Right lung (tissue), 10 donors: ENCODE measurements at places on chromosomes 3 and 15.

- DNase-seq = no peak
Measured at GRCh38 chr3:46406443-46406787, 451 bp downstream of the CCR5AS start.

GRCh38 chr3:194386066-194386465 is 13.0 kb downstream of the GP5 start:
- DNase-seq = no peak

DNA sequence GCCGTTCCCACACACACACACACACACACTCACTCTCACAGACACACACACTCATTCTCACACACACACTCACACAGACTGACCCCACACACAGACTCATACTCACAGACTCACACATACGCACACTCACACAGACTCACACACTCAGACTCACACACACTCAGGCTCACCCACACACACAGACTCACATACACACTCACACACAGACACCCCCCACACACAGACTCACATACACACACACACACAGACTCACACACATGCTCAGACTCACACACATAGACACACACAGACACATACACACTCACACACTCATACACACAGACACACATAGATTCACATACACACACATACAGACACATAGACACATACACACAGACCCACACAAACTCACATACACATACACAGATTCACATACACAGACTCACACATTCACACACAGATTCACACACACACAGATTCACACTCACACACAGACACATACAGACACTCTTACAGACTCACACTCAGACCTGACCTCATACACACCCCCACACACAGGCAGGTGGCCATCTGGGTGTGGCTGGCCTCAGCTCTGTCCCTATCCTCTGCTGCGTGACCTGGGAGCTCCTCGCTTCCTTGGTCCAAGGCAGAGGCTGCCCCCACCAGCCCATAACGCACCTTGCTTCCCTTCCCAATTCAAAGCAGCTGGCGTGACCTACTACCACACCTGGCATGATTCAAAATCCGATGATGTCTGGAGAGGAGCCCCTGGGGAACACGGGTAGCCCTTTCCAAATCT is 1.9 kb downstream of the C3orf22 start:
- no peak for DNase-seq

GRCh38 chr15:58096529-58097084 is 31.1 kb upstream of the ALDH1A2 start:
- DNase-seq = no peak

GRCh38 chr3:85288257-85288656 is 329.5 kb downstream of the CADM2 start:
- DNase-seq = no peak

GRCh38 chr15:28014623-28015200 is 84.4 kb downstream of the OCA2 start:
- no peak for DNase-seq

- DNase-seq = no peak
Measured at GRCh38 chr3:134366221-134366927, 7.9 kb downstream of the AMOTL2 start.

GRCh38 chr3:52983828-52984227 is 62.0 kb downstream of the SFMBT1 start:
- DNase-seq = no peak

DNA sequence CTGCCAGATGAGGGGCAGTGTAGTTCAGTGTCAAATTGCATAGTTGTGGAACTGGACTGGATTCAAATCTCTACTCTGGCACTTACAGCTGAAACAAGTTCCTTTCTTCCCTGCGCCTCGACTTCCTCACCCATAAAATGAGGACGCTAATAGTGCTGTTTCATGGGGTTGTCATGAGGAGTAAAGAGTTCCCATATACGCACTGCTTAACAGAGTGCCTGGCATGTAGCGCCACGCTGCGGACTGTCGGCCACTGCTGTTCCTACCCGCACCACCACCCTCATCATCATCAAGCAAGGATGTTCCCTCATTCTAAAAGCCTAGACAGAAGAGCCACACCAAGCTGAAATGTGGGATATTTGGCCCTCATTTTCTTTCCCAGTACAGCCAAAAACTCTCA is 91.9 kb downstream of the CHDH start:
- DNase-seq = no peak

DNA sequence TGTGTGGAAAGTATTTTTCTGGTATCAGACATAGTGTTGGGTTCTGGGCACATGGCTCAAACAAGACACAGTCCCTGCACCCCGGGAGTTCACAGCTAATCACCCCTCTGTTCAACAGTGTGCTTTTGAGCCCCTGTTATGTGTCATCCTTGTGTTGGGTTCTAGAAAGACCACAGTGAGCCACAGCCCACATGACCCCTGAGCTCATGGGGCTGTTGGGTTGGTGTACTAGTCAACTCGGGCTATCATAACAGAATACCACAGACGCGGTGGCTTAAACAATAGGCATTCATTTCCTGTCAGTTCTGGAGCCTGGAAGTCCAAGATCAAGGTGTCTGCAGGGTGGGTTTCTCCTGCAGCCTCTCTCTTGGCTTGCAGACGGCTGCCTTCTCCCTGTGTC is 100.0 kb downstream of the DNAJB8 start:
- DNase-seq = no peak

DNA sequence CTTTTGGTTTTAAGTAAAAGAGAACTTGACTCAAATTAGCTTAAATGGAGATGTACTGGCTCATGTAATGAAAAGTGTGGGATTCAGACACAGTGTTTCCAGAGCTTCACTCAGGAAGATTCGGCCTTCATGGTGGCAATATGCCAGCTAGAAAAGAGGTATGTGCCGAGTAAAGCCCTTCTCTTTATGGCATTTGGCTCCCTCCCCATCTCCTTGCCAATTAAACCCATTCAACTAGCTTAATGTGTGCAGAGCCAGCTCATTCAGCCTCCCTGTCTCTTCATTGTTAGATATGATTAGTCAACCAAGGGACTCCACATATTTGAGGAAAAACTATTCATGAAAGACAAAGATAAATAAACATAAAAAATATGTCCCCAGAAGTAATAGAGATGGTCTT is 15.0 kb upstream of the TRANK1 start:
- DNase-seq = no peak

DNA sequence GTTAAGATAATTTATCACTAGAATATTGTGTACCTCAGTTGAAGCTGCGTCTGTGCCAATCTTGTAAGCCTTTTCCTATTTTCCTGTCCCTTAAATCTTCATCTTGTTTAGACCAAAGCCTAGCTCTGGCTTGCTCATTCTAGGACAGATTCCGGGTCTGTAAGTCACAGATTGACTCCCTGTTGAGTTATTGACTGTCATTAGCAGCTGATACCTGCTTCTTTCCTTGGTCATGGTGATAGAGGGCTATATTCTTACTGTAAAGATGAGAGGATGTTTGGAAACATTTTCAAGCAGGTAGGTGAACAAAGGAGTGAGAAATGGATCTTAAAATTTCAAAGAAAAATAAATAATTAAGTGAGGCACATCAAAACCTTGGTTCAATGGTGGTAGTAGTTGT is 200.2 kb downstream of the KCNH8 start:
- no peak for DNase-seq

DNA sequence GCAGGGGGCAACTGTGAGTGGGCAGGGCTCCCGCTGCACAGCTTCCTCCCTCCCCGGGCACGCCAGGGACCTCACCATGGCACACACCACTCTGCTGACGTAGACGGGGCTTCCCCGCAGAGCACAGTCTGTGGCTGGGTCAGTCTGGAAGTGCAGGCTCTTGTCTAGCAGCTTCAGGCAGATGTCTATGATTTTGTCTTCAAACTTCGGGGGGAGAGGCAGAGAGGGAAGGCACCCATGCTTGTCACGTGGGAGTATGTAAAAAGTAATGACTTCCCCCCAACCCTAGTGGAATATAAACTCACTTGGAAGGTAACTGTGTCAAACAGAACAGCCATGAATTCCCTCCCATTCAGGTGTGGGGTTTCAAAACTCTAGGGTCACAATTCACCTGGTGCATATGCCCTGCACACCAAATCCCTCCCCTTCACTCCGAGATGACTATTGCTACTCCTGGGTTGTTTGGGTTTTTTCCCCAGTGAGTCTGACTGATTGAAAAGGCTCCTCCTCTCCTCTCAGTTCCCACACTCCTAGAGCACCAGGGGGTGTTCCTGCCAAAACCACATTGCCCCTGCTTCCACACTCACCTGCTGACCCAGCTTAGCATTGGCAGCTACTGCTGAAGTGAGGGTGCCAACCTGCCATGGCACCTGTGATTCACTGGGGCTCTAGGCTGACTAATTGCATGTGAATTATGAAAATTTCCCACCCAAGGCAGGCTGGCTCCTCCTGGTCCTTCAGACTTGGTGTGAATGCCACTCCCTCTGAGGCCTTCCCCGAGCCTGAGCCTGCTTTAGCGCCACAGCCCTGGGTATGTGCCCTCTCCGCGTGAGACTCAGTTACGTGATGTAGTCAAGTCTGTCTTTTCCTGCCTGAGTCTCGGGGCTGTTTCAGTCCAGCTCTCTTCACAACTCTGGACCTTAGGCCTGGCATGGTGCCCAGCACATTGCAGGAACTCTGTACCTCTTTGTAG is 13.0 kb downstream of the TGM5 start:
- no peak for DNase-seq

GRCh38 chr3:30996467-30996866 is 102.0 kb upstream of the GADL1 start:
- no peak for DNase-seq

- DNase-seq = no peak
Measured at GRCh38 chr15:62250186-62250585, 85.1 kb upstream of the C2CD4B start.

- DNase-seq = no peak
Measured at GRCh38 chr3:127050733-127051132, 67.8 kb downstream of the PLXNA1 start.

DNA sequence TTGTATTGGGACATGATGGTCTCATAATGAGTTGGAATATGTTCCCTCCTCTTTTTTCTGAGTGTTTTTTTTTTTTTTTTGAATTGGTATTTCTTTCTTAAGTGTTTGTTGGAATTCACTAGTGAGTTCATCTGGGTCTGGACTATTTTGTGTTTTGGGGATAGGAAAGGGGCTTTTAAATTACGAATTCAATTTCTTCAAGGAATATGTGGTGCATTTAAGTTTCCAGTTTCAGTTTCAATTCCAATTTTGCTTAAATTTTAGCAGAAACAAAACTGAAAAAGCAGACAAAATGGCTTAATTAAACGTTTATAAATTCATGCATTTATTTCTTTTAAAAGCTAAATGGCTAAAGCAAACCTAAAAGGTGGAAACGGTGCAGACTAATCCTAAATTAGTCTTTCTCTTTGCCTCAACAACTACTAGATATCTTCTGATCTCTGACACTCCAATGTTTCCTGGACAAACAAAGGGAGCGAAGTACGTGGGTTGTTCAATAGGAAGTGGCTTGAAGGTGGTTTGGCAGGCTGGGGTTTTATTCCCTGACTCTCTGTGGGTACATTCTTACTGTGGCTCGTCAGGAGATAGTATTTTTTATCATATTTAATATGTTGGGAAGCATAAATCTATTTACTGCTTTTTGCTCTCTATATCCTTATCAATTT is 50.0 kb upstream of the CORO2B start:
- DNase-seq = no peak

GRCh38 chr3:115657168-115657567 is 33.9 kb downstream of the GAP43 start:
- no peak for DNase-seq

- DNase-seq = no peak
Measured at GRCh38 chr3:26596335-26596734, 26.2 kb upstream of the LRRC3B start.

DNA sequence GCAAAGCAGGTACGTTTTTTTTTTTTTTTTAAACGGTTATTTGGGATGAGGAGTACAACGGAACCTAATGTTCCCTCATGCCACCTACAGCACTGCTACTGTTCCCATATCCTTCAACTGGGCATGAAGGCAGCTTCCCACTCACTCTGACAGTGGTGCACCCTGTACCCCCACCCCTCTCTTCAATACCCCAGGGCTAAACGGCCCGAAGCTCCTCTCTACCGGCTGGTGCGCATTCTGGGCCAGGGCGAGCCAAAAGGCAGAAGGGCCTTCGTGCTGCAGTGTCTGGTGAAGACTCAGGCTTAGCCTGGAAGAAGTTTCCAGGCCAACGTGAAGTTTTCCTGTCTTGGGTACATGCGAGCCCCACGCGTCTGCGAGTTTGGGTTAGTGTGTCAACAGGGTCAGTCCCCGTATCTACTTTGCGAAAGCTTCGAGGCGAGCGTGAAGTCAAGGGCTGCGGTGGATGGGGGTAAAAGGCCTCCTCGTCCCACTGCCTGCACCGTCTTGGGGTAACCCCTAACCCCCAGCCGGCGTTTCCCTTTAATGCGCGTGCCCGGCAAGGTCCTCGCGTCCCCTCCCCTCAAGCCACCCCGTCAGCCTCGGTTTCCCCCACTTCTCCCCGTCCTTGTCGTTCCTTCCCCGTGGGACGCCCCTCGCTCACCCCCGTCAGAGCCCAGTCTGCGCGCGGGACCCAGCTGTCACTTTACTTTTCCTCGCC is 765 bp upstream of the UBE2E2 start:
- peak; percentile 70 for DNase-seq

DNA sequence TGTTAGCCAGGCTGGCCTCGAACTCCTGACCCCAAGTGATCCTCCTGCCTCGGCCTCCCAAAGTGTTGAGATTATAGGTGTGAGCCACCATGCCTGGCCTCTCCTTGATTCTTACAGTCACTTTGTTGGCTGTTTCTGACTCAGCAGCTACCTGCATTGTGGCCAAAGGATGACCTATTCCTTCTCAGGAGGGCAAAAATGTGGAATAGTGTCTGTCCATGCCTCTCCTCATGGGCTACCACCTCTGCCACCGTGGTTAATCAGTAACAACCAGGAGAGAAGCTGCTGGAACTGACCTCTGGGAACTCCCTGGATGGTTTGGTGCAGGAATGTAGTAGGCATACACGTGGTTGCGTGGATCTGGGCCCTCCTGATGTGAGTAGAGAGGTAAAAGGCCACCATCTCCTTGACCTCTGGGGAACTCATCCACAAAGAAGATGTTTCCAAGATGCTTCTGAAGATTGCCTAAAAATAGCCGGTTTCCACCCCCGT is 63.3 kb downstream of the FLNB start:
- no peak for DNase-seq

GRCh38 chr3:77096966-77097890 is 57.3 kb downstream of the ROBO2 start:
- DNase-seq = no peak

- no peak for DNase-seq
Measured at GRCh38 chr15:76058714-76059319, 968 bp upstream of the TMEM266 start.
